Stimulated activated CD4-positive, alpha-beta T cell treated with anti-CD3 and anti-CD28 coated beads, Interleukin-1b, Interleukin-23, amount 100 ng/mL, for 1 hour (primary cell): ENCODE measurements at places on chromosomes 5 and 9.

- DNase-seq: no peak
Measured at GRCh38 chr9:93459432-93459847, 6.1 kb upstream of the FAM120AOS start.

DNA sequence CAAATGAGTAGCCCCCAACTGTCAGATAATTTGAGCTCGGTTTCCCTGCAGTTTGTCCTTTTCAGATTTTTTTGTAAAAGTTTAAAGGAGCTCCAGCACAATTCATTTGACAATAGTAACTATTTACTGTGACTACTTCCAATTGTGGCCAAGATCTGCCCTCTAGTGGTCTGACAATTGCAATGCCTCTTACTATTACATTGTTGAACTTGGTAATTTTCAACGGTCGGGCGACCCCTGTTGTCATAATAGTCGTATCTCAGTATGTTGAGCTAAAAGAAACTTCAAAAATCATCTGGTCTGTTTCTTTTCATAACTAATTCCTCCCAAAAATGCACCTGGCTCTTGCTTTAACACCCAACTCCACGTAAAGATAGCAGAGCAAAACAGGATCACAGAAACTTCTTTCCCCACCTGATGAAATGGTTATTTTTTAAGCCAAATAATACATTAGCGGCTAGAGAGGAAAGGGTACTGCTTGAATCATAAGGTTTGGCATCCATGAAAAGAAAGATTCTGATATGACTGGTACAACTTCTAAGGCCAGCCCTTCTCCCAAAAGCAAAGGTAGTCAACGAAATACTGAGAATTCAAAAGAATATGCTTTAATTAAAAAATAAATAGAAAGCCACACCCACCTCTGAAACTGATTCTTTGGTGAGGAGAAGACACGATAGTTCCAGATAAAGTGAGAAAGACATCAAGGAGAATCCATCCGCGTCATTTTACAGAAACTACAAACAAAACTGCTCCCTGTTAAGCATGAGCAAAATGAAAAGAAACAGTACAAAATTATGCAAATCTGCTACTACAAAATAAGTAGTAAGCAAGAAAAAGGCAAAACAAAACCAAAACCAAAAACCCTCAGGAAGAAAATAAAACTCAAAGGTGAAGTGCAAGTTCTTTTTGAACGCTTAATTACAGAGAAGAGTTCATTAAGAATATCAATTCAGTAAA is 76.9 kb upstream of the HTR4 start:
- DNase-seq: peak; percentile 29

GRCh38 chr9:75382126-75382525 is 293.8 kb downstream of the OSTF1 start:
- DNase-seq: no peak

DNA sequence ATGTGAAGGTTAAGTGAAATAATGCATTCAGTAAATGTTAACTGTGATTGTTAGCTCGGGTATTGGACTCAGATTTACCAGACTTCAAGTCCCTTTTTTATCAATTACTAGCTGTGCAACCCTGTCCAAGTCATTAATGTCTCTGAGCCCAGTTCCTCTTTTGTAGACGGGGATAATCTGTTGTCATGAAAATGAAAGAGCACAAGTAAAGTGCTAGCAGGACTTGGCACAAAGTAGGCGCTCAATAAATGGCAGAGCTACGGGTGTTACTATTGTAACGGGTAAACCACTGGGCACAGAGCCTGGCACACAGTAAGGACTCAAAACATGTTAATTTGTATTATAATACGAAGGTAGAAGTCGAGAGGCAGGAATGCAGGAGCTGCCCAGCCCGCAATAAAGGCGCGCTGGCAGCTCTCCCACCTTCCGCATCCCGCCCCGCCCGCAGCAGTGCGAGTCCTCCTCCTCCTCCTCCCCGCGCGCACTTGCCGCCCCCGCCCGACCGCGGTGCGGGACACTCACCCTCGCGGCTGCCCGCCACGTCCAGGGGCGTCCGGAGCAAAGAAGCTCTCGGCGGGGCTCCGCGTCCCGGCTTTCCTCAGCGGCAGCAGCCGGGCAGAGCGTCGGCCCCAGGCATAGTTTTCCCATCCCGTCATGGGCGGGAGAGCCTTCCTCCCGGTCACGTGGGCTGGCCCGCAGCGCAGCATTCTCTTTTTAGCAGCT is at the start of gene C1QTNF2:
Gene C1QTNF2, minus strand, starts transcription at position 637 of the 723 bp plus-strand sequence. CDS start 15,615 bp downstream, outside the sequence.
- DNase-seq: no peak

DNA sequence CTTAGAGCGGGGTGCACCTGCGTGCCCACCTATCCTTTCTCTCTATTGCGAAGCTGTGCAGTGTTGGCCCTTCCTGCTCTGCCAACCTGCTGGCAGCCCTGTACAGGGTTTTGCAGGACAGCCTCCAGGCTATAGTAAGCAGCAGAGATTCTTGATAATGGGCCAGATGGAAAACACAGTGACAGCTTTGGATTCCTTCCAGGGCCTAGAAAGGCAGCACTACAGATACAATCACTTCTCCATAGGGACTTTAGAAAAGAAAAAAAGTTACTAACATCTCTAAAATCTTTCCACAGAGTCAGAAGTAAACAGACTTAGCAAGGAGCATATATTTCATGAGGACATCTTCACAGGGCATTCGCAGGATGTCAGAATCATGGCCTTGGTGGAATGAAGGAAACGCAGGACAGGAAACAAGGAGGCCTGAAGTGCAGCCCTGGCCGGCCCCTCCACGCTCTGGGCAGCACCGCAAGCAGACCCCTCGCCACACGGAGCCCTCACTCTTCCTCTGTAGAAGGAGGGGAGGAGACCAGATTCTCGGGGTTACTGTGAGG is 172.1 kb upstream of the GAS1 start:
- no peak for DNase-seq
